Activated CD4-positive, alpha-beta T cell treated with anti-CD3 and anti-CD28 coated beads, Interleukin-2, Interleukin-6, amounts not matched to agents 100 ng/mL and 50 ng/mL, durations not matched to agents 16 hours and 8 hours (primary cell): ENCODE measurements at places on chromosomes 16 and 17.

DNA sequence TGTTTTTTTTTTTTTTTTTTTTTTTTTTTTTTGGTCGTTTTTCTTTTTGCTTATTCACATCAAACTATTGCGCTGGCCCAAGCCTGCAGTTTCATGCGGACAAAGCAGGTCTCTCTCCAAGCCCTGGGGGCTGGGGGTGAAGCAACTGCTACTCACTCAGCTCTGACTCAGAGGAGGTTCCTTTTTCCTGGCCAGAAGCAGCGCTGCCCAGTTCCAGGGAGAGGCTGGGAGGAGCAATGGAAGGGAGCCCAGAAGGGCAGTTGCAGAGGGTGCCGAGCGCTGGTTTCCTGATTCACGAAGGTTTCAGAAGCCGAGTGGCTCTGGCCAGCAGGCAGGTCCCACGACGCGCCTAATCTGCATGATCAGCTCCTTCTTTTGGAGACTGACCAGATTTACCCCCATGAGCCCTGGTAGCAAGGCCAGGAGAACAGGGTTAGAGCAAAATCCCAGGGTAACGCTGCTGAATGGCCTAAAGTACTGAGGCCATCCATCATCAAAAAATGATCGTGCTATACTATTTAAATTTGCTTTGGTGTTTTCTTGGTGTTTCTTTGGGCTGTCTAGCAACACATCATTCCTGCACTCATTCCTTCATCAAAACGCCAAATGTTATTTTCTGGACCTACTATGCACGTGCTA lies 144.7 kb upstream of the SOX9 start:
- no peak for DNase-seq

- DNase-seq: peak; percentile 54
Measured at GRCh38 chr17:38674014-38674748, 576 bp downstream of the EPOP start.

DNA sequence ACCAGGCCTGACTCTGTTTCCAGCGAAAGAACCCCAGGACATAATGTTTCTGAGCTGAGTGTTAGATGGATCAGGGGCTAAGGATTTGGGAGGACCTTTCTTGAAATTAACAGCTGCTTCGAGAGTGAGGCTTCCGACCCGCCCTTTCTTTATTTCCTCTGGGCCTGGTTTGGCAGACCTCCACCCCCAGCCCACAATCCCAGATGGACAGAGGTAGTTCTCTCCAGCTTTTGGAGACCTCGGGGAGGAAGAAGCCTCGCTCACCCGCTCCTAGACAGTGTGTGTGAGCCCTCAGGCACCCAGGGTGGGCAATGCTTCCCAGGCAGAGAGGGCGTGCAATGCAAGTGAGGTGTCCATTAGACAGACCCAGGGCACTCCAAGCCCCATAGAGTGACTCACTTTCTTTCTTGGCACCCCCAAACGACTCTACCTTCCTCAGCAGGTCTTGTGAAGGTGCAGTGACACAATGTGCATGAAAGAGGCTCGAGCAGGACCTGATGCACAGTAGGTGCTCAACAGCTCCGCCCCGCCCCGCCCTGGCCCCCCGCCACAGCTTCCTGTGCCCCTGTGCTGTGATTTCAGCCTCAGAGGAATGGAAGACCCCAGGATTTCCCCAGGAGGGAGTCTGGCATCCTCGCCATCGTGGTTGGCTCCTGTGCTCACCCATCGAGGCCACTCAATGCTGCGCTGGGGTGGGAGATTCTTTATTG lies 50.7 kb upstream of the TOB1 start:
- no peak for DNase-seq

DNA sequence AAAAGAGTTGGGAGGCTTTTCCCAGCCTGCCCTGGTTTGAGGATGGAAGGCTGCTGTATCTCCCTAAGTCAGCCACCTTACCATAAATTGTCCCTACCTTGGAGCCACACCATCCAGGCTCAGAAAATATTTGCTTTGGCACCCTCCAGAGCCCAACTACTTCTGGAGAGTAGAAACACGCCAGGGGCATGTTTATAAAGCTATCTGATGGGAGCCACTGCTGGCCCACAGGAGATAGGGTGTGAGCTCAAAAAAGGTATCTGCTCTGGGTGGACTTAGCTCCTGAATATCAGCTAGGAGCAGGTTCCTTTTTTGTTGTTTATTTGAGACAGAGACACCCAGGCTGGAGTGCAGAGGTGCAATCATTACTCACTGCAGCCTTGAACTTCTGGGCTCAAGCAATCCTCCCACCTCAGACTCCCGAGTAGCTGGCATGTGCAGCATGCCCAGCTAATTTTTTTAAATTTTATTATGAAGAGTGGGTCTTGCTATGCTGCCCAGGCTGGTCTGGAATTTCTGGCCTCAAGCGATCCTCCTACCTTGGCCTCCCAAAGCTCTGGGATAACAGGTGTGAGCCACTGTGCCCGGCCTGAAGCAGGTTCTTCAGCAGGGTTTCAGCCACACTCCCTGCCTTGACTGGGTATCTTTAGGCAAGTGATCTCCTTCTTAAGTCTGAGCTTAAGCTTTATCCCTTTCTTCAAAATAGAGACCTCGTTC lies 147.1 kb downstream of the SALL1 start:
- DNase-seq: no peak
